ENCODE measurements at places on chromosomes 11 and 22. TPM values are rescaled to one million over a fixed set of nuclear protein-coding genes. Genes with fewer than 3 reads are reported as not detected.

Gene PANX3
- total RNA-seq: not detected

Gene DMC1
- 0.90 TPM for total RNA-seq

Gene GLYAT
- total RNA-seq: not detected

Gene FBLN1
- 1.0 TPM for total RNA-seq

Gene HEPHL1
- not detected for total RNA-seq

Gene MMP7
- total RNA-seq: 2.1 TPM

Gene CADM1
- total RNA-seq: 0.77 TPM

Gene HEPACAM
- total RNA-seq: under 0.01 TPM

Gene SLC1A2
- not detected for total RNA-seq

Gene RIBC2
- total RNA-seq: 0.39 TPM

Gene BTBD18
- not detected for total RNA-seq

Gene NXPE2
- not detected for total RNA-seq

All from dermis microvascular lymphatic vessel endothelial cell (primary cell).